ENCODE measurements at places on chromosomes 1 and 21.

DNA sequence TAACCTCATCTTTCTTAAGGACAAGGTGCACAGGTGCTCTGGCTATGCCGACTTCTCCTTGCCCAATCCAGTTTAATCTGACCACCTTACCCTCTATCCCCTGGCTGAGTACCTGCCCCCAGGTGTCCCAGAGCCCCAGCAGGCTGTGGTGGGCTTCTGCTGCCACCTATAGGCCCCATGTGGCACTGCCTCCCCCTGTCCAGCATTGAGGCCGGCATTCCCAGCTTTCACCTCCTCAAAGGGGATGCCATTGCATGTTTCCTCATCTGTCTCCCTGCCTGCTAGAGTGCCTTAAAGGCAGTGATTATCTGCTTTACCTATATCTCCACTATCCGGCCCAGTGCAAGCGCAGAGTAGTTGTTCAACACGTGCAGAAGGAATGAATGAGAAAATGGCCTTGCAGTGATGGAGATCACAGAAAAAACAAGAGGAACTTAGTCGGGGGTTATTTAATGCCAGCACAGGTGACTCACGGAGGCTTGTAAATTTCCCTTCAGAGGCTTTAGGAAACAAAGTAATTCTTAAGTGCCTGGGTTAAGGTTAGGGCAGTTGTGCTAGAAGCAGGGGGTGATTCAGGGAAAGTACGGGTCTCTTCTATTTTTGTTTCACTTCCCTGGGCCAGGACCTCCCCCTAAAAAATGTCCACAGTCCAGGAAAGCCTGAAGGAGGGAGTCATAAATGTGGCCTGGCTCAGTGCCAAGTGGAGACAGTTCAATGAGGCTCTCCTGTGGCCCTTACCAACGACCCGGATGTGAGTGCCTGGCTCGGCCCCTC, 131.8 kb upstream of the NGF start:
- DNase-seq = peak; percentile 27

DNA sequence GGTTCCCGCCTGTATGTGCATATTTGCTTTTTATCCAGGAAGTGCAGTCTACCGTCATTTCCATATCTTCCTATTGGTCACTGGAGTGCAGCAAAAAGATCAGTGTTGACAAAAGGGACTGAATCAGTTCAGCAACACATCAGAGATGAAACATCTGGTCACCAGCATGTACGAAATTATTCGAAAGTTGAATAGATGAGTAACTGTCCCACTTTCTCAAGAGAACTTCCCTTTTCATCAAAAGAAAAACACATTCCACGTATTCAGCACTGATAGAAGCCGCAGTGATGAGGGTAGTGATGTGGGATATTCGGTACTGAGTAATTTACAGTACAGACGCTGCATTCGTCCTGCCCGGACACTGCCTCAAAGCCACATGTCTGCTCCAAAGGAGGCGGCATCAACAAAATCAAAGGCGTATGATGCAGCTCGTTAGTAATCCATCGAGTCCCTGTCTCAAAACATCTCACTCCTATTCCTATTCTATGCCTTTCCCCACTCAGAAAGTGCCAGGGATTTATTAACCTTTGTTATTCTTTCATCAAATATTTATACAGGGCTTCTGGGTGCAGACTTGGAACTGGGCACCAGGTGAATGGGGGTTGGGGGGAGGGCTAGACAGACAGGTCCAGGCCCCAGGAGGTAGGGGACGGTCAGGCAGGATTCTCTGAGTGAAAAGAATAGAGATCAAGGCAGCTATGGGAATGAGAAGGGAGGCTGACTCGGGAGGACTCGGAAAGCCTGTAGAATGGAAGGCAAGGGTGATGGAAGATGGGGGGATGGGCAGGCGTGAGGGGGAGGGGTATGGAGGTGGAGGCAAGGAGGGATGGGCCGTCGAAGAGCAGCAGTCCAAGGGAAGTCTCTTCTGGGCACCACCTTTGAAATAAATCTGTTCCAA, 79.5 kb upstream of the SLC45A1 start:
- DNase-seq = no peak

DNA sequence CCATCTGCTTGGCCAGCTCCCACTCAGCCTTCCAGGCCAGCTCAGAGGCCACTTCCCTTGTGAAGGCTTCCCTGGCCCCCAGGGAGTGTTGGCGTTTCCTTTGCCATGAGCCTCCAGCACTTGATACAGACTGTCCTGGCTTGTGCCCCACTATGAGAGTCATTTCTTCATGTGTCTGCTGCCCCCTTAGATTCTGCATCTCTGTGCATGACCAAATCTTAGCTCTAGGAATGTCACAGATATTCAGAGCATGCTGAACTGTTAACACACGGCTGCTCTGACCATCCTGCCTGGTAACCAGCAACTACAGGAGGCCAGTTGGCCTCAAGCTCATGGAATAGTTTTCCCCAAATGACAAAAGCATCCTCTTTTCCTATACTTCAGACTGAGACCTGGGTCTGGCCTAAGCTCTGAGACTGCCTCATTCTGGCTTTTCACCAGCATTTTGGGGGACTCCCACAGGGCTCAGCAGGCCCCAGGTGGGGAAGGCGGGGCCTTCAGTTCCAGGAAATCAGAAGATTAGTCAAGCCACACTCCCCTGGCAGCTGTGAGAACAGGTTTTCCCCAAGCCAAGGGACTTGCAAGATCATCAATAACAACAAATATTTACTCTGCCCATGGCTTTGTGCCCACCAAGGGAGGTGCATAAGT, 182.6 kb upstream of the EDN2 start:
- DNase-seq = no peak

- peak; percentile 17 for DNase-seq
Observed at GRCh38 chr21:39444421-39445180, 977 bp downstream of the LCA5L start.

- DNase-seq = no peak
Observed at GRCh38 chr1:61496501-61496900, 228.4 kb downstream of the TM2D1 start.

- DNase-seq = no peak
Observed at GRCh38 chr1:51559064-51559500, 40.0 kb upstream of the EPS15 start.

GRCh38 chr1:202088206-202088605, 34.5 kb upstream of the GPR37L1 start:
- DNase-seq = no peak

DNA sequence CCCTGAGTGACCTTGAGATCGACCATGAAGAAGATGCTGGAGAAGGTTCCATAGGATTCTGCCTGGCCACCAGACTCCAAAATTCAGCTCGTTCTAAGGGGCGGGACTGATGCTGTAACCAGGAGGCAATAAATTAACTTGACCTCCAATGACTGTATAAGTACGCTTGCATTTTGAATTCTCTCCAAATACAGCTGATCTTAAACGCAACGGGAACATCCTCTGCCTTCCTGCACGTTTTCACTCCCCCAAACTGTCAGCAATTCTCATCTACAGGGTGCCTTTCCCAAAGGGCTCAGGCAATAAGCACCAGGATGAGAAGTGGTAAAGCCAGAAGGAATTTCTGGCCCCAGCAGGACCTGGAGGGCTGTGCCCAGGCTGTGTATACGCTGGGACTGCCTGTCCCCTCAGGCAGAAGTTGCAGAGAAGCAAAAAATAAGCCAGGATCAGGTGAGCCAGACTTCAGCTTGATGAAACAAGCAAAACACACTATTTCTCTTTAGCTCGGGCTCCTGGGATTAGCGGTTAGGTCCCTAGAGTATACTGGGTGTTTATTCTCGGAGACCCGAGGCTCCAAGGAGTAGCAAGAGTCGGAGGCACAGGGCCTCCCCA, 124.8 kb downstream of the LRIG2 start:
- no peak for DNase-seq

All from A673 (cell line).